ENCODE measurements at places on chromosomes 16 and 17. TPM values are rescaled to one million over a fixed set of nuclear protein-coding genes. Genes with fewer than 3 reads are reported as not detected.

C16orf89 gene
- 1.2 TPM for total RNA-seq

CBX8 gene
- total RNA-seq, result 17.4 TPM

GRAPL gene
- 2.6 TPM for total RNA-seq

PDILT gene
- total RNA-seq, result not detected

MILR1 gene
- 2.0 TPM for total RNA-seq

ZNF594 gene
- 50.6 TPM for total RNA-seq

TEKT1 gene
- 2.3 TPM for total RNA-seq

ALDOC gene
- total RNA-seq, result 134 TPM

LYRM1 gene
- 57.5 TPM for total RNA-seq

NGFR gene
- total RNA-seq, result 47.4 TPM

LAT gene
- total RNA-seq, result 2.9 TPM

CRYBA1 gene
- total RNA-seq, result 4,794 TPM

RND2 gene
- total RNA-seq, result 8.2 TPM

GCGR gene
- 0.27 TPM for total RNA-seq

RILP gene
- 12.0 TPM for total RNA-seq

SLFN12L gene
- 0.77 TPM for total RNA-seq

GPRC5C gene
- 23.6 TPM for total RNA-seq

KCNJ16 gene
- 0.66 TPM for total RNA-seq

KRT27 gene
- total RNA-seq, result 0.22 TPM

JMJD6 gene
- total RNA-seq, result 30.1 TPM

C17orf50 gene
- total RNA-seq, result not detected

TEKT5 gene
- 0.44 TPM for total RNA-seq

TBC1D3H gene
- total RNA-seq, result not detected

NPIPB8 gene
- total RNA-seq, result not detected

ELMO3 gene
- total RNA-seq, result 1.4 TPM

RRN3 gene
- total RNA-seq, result 74.4 TPM

LMF1 gene
- 50.5 TPM for total RNA-seq

CHST5 gene
- 1.6 TPM for total RNA-seq

SP6 gene
- total RNA-seq, result 0.38 TPM

SNAI3 gene
- total RNA-seq, result 1.4 TPM

PGAP6 gene
- 14.2 TPM for total RNA-seq

NKD1 gene
- total RNA-seq, result 15.0 TPM

WFIKKN1 gene
- 0.71 TPM for total RNA-seq

DNAI2 gene
- total RNA-seq, result 0.44 TPM

TBC1D3G gene
- total RNA-seq, result 2.2 TPM

CEP295NL gene
- total RNA-seq, result 11.7 TPM

MEIOC gene
- 1.5 TPM for total RNA-seq

CDR2 gene
- 26.4 TPM for total RNA-seq

SLC13A2 gene
- 1.3 TPM for total RNA-seq

CD300LB gene
- total RNA-seq, result 0.71 TPM

MGAT5B gene
- total RNA-seq, result 9.8 TPM

PRSS53 gene
- 4.1 TPM for total RNA-seq

DNAAF1 gene
- 0.33 TPM for total RNA-seq

RAD51C gene
- 31.7 TPM for total RNA-seq

RMI2 gene
- total RNA-seq, result 9.4 TPM

BAHCC1 gene
- total RNA-seq, result 34.8 TPM

MIF4GD gene
- 8.6 TPM for total RNA-seq

INTS2 gene
- total RNA-seq, result 36.6 TPM

WWP2 gene
- 41.9 TPM for total RNA-seq

P2RX5 gene
- 3.0 TPM for total RNA-seq

ABCC12 gene
- not detected for total RNA-seq

AKAP1 gene
- total RNA-seq, result 24.7 TPM

TLCD2 gene
- 4.1 TPM for total RNA-seq

BRD7 gene
- 61.6 TPM for total RNA-seq

FAM171A2 gene
- 52.0 TPM for total RNA-seq

PLK1 gene
- total RNA-seq, result 9.0 TPM

HOXB5 gene
- total RNA-seq, result not detected

TBC1D3K gene
- total RNA-seq, result not detected

SGCA gene
- 13.5 TPM for total RNA-seq

PIRT gene
- total RNA-seq, result 1.3 TPM

All from camera-type eye (tissue), 1 donor.